Mesenteric fat pad (tissue), 1 donor: ENCODE measurements at places on chromosomes 4 and X.

- no peak for DNase-seq
Observed at GRCh38 chrX:13742397-13743176, 8.0 kb downstream of the OFD1 start.

DNA sequence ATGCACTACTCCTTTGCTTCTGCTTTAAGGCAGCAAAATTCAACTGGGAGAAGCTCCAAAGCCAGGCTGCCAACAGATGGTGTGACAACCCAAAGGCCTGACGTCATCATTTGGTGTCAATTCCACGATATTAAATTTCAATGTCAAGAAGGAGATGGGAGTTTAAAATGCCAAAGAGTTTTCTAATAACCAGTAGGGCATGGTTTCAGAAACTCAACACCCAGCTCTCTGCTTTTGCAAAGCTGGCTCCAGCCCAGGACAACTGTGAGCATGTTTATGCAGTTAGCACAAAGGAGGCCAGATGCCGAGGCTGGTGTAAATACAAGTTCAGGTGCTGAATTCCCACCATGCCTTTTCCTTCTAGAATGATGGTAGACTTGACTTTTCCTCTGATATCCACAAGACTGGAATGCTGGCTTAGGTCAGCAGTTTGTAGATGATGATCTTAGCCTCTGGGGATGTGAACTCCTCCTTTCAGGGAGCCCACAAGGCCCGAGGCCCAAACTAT is 67.3 kb downstream of the AFAP1 start:
- DNase-seq, result no peak

GRCh38 chrX:54452920-54453319 is 12.7 kb downstream of the TSR2 start:
- DNase-seq, result no peak

DNA sequence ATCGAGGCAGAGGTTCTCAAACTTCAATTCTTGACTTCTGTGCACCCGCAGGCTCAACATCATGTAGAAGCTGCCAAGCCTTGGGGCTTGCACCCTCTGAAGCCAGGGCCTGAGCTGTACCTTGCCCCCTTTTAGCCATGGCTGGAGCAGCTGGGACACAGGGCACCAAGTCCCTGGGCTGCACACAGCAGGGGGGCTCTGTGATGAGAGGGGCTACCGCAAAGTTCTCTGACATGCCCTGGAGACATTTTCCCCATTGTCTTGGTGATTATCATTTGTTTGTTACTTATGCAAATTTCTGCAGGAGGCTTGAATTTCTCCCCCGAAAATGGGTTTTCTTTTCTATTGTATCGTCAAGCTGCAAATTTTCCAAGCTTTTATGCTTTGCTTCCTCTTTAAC is 4.9 kb upstream of the MAGEB17 start:
- DNase-seq, result no peak

- no peak for DNase-seq
Observed at GRCh38 chr4:18533262-18533775, 511.8 kb upstream of the LCORL start.

GRCh38 chr4:130573742-130574141 is 1477.8 kb downstream of the C4orf33 start:
- no peak for DNase-seq

DNA sequence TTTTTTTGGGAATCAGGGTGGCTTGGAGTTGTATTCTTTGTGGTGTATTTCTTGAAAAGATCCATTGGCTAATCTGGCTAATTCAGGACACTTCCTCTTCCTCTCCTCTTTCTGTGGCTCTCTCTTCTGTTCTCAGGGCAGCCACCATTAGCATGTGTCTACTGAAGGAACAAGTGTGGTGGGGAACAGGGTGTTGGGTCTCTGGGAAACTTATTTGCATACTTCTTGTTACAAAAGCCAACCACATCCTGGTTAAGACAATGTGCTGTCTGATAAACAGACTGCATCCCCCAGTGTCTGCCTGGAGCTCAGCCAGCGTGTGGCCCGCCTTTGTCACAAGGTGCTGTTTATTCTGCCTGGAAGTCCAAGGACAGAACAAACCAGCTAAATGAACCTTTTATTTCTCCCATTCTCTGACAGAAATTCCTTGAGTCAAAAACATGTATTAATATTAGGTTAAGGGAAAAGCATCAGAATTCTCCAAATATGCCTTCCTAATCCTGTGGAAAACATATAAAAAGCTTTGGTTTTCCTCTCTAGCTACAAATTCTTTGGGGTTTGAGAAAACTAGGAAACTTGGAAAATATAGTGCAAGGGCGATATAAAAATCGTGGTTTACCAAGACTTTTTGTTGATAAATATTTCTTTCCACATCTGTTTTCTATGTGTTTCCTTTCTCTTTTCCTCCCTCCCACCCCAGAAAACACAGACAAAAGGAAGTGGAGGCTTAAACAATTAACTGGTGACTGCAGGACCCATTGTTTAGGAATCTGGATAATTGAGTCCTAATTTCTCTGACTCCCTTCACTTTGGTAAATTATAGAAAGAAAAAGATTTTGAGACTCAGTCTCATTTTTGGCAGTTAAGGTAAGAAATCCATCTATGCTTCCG is 203.6 kb downstream of the SPRY1 start:
- no peak for DNase-seq

DNA sequence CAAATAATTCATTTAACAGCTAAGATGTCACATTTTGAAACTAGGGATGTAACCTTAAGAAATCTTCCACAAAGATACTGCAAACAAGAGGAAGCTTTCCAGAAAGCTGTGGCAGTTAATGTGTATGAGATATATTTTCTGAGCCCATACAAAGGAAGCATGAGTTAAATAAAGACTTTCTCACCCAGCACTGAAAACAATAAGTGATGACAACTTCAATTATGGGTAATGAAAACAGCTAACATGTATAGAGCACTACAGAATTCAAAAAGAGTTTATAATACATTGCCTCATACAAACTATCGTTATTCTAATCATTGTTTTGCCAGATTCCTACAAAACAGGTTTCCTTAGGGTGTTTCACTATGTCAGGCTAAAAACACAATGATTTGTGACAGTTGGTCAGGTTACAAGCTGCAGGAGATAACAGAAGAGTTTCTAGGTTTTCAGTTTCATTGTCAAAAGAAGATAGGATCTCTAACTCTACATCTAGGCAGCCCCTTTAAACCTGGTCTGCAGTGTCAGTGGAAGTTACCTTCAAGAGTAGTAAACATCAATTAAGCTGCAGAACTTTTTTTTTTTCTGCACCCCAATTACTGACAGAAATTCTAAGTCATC is 618.1 kb upstream of the ADGRL3 start:
- no peak for DNase-seq

DNA sequence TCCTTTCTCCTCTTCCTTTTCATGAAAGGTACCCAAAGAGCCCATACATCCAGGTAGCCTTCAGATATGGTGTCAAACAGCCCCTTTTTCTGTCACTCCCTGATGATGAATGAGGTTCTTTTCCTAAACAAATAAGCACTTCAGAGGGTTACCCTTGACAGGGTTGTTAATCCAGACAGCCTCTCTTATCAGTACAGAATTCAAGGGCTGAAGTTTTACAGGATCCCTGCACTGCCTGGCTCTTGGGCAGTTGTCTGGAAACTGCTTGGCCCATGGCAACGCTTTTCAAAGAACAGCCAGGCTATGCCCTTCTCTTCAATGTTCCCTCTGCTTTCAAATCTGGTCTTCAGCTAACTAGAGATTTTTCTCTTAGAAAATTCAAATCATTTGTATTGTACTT is 352.6 kb upstream of the FAM241A start:
- DNase-seq, result no peak

DNA sequence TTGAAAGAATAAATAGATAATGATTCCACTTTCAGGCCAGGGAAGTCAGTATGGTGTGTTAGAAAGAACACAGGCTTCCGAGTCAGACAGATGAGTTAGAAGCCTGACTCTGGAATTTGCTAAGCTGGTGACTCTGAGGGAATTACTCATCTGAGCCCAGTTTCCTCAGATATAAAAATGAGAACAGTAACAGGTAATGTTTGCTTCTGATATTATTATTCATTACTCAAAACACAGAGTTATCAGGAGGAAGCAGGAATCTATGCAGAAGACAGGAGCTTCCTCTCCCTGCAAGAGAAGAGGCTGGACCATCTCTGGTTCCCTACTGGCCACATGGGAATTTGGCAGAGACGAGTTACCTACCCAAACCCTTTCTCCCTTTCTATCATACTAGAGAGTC is 163.1 kb downstream of the EVC2 start:
- DNase-seq, result no peak

DNA sequence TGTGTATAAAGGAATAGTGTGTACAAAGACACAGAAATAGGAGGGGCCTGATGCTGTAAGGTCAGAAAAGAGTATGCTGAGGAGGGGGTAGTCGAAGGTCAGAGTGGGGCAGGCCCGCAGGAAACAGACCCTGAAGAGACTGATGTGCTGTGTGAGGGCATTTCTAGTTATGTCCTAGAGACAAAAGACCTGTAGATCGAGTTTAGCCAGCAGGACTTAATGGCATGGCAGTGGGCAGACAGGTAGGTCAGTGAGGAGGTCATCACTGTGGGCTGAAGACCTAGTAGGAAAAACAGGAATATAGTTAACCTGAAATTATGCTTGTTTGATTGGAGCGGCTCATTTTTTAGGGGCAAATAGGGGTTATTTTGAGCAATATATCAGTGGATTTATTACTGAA is 57.1 kb downstream of the KIAA0232 start:
- no peak for DNase-seq

DNA sequence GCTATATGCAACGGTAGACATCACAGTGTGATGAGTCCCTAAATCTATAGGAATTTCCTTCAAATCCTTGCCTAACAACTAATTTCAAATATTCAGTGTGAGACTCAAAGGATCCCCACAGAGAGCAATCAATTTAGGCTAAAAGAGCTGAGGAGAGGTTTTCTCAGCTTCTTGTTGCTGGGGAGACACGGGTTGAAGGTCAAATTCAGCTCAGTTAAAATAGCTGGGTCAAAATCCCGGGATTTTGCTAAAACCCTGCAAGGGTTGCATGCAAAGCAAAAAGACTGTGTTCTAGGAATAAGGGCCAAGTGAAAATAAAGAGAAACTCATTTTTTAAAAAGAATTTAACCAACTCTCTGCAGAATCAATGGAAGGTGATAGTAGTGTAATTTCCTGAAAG is 1073.4 kb downstream of the NLGN4X start:
- no peak for DNase-seq

DNA sequence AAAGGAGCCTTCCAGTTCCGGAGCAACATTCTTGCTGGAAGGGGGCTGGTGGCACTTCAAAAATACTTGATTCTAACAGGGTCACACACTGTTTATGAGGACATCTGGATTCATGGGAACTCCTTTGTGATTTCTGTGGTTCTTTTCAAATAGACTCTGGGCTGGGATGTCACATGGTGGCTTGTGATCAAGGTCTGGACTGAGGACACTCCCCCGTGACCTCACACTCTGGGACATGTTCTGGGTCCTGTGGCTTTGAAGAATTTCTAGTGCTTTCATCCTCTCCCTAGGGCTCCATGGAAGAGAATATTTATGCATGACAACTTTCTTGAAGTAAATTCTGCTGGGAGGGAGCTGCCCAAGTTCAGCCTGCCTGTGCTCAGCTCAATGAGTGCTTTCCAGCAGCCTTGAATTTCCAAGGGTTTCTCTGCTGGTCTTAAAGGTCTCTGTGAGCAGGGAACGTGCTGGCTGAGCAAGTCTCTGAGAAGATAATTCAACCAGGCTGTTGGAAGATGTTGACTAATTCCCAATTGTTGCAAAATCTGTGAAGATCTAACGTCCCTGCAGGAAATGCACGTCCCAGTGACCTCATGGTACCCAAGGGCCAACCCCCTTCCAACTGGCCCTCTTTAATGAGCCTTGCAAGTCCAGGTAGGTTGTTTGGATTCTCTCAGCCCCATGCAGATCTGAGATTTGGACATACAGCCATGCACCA is 36.3 kb downstream of the GPR143 start:
- no peak for DNase-seq

- DNase-seq, result no peak
Observed at GRCh38 chrX:113802837-113803236, 781.0 kb upstream of the HTR2C start.

DNA sequence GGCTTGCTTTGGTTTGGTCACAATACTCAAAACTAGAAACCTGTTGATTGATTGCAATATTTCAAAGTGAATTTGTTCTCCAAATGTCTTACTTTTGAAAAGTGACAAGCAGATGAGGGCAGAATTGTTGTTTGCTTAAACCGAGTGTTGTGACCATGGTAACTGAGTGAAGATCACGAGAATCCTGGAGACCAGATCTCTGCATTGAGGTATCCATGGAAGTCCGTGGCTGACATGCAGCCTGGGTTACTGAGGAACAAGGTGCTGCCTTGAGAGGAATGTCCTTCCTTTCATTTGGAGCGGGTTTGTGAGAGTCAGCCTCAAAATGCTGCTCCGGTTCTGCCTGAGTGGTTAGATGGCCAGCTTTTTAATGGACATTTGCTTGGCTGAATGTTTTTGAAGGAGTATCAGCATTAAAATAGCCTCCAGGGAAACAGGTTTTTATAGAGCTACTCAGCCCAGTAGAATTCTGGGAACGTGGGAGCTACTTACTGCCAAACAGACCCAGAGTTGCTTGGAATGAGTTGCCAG is 31.3 kb downstream of the NYX start:
- no peak for DNase-seq

DNA sequence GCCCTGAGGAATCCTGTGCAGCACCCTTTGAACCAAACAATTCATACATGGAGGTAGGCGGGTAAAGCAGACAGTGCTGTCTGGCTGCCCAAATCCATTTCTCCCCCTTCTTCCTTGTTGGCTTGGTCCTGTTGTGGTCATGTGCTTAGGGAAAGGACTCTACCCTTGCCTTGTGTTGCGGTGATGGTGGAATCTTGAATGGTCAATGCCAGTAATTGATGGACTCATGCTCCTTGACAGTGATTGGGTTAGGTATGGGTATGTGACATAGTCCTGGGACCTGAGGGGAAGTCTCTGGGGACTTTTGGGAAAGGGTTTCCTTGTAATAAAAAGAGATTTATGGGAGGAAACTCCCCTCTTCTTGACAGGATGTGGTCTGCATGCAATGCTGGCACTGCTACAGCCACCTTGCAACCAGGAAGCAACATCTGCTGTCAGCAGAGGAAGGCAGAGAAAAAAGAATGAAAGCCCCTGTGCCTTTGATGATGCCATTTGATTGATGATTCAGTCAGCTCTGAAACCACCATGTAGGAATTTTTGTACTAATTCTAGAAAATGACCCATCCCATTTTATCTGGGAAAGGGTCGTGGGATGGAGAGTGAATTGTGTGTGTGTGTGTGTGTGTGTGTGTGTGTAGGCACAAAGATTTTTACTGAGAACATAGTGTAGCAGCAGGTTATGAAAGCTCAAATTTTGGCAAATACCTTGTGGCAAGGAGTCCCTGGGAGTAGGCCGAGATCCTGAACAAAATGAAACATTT is 30.0 kb upstream of the HUWE1 start:
- DNase-seq, result no peak

- DNase-seq, result no peak
Observed at GRCh38 chrX:48864210-48864609, 28.8 kb upstream of the PCSK1N start.

GRCh38 chr4:114116861-114117260 is 137.4 kb upstream of the ARSJ start:
- DNase-seq, result no peak
